ENCODE measurements at places on chromosomes 3 and 15.

DNA sequence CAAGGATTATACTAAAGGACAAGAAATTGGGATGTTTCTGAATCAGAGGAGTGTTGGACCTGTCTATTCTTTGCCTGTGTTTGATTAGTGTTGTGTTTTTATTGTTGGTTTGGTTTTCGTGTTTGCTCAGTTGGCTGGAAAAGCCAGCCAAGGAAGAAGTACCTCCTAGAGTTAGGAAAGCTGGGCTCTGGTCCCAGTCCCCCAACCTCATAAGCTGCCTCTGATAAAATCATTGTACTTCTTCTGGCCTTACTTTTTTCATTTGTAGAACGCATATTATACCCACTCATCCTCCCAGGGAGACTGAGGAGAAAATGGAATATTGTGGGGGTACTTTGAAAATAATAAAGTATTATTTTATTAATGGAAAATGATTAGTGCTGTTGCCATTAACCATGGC is 177.4 kb upstream of the TRIM42 start:
- DNase-seq, result no peak

DNA sequence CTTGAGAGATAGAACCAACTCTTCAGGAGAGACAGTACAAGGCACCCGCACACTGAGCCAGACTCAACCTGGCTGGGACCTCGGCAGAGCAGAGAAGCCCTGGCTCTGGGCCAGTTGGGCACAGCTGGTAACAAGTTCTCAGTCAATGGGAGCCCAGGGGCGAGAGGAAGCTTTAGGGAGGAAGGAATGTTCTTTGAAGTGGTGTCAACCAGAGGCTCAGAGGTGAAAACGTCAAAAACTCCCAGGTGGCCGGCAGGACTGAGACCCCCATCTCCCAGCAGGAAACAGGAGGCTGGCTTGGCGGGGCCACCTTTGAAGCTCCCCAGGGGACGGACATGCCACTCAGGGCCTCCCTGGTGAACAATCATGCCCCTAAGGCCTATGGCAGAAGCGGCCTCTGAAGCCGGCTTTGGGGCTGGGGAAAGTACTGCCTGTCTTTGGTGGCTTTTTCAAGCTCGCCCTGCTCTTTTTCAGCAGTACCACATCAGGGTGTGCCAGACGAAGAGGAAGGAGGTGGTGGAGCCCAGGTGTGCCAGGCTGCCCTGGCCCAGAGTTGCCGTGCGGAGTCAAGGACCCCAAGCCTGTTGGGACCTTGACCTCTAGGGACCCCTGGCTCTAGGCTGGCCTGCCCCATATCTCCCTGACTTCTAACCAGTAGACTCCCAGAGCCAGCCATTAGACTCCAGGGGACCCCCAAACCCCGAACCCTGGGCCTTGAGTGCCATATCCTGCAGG is 16.7 kb upstream of the TBC1D21 start:
- DNase-seq, result no peak

GRCh38 chr15:65553691-65554090 is 23.4 kb downstream of the HACD3 start:
- DNase-seq, result no peak

DNA sequence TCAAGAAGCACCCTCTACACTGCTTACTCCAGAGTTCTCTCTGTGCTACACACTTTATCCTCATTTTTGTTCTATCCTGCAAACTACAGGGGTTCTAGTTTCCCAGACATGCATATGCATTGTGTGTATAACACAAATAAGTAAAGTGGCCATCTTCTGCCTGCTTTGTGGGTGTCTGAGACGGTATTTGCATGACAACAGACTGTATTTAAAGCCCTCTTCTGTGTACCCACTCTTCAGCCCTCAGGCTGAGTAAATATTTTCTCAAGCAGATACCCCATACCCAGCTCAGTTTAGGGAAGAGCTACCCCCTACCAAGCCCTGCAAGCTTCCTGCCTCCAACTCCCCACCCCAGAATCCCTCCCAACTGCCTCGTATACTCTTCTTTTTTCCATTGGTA is 31.7 kb downstream of the SYNPR start:
- no peak for DNase-seq

DNA sequence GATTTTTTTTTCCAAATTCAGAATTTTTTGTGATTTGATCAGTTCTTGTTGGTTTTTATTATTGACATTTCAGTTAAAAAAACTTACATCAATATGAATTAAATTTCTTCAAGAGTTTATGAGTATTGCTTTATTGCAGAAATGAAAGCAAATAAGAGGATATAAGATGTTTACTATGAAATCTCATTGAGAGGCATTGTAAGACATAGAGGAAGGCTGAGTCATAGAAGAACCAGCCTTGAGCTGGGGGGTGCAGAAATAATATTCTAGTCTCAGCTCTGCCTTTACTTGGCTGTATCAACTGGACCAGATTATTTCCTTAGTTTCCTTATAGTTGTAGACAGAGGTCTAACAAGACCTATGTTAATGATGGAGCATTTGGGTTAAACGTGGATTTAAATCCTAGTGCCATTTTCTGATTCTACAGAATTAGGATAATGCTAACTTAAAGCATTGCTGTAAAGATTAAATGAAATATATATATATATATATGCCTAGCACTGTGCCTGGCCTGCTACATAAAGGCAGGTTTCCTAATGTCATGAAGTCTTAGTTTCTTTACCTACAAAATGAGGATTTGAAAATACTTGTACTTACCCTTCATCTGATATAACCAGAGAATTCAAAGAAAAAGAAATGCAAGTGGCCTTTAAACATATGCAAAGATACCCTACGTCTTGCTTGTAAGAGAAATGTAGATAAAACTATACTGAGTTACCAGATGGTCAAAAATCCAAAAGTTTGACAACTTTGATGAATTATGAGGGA is 7.3 kb downstream of the FAM98B start:
- no peak for DNase-seq

DNA sequence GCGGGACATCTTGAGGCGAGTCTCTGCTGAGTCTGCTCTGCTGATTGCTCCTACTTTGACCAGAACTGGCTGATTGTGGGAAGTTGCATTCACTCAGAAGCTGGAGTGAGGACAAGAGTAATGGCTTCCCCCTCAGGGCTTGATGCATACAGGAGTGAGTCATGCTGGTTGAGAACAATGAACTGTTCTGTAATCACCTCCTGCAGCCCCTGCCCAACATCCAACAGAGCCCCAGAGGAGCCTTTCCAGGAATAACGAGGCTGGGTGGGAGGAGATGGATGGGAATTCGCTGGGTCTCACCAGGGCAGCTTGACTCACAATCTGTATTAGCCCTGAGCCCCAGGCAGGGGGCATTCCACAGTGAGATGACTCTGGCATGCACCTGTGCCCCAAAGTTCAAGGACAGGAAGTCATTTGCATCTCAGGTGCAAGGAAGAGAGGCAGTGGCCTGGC is 85.0 kb downstream of the RAB11A start:
- DNase-seq, result no peak

DNA sequence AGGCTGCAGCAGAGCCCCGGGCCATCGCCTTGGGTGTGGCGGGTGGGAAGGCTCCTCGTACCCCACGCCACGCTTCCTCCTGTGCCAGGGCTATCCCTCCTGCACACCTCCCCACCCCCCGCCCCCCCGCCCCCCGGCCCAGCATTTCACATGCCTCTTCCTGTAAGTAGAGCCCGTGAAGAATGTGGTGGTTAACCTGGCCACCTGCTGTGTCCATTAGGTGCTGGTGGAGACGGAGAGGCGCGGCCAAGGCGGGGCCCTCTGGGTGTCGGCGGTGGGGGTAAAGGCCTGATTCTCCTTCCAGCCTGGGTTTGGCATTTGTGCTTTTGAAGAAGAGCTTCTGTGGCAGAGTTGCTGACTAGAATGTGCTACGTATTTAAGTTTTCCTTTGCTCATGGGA is 127.8 kb downstream of the CHDH start:
- no peak for DNase-seq

GRCh38 chr3:98962951-98963350 is 61.5 kb upstream of the DCBLD2 start:
- DNase-seq, result no peak

- DNase-seq, result no peak
Measured at GRCh38 chr3:72181251-72181650, 396.3 kb upstream of the PROK2 start.

DNA sequence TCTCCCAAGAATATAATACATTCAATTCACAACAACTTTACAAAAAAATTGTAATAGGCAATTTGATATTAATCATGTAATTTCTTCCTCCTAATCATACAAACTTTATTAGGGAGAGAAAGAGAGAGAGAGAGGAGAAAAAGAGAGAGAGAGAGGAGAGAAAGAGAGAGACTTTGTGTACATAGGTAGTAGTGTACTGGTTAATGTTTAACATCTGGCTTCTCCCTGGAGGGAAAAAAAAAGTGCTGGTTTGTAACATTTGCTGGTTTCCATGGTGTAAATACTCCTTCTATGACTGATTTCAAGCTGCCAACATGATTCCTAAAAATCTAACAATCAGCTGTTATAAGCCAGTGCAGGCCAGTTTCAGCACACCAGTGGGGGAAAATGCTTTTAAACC is 98.0 kb upstream of the ARHGEF26 start:
- no peak for DNase-seq

DNA sequence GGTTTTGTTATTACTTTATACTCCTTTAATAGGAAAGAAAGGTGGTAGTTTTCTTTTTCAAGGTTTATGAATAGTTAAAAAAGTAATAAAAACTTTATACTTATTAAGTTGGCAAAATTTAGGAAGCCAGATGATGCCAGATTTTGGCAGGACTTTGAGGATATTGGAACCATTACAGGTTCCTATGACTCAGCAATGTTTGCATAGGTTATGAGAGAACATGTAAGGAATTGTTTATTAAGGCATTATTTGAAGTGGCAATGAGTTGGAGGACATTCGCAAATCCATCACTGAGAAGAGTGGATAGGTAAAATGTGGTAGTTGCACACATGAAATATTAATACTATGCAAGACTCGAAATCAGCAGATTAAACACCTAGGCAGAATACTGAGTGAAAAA is 29.9 kb downstream of the CDAN1 start:
- no peak for DNase-seq

DNA sequence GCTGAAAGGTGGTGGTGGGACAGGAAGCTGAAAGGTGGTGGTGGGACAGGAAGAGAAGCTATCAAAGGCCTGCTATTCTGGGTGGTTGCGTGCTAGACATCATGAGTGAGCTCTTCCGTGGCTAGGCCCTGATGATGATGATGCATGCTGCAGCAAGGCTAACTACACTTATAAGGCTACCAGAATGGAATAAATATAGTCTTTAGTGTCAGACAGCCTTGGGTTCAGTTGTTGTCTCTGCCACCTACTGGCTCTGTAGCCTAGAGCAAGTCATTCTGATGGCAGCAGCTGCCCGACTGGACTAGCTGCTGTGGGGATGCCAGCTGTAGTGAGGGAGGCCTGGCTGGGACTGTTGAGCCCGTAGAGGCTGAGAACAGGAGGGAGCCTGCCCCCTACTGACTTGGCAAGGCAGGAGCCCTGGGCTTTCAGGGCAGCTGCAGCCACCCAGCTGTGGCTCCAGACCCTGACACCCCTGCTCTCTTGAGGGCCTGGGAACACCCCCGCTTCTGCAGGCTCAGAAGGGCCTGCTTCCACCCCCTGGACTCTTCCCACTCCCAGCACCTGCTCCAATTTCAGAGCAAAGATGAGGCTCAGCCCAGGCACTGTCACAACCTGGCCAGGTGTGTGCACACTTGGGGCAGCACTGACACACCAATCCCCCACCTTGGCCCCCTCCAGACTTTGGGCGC is 21.4 kb upstream of the ZBED2 start:
- no peak for DNase-seq

DNA sequence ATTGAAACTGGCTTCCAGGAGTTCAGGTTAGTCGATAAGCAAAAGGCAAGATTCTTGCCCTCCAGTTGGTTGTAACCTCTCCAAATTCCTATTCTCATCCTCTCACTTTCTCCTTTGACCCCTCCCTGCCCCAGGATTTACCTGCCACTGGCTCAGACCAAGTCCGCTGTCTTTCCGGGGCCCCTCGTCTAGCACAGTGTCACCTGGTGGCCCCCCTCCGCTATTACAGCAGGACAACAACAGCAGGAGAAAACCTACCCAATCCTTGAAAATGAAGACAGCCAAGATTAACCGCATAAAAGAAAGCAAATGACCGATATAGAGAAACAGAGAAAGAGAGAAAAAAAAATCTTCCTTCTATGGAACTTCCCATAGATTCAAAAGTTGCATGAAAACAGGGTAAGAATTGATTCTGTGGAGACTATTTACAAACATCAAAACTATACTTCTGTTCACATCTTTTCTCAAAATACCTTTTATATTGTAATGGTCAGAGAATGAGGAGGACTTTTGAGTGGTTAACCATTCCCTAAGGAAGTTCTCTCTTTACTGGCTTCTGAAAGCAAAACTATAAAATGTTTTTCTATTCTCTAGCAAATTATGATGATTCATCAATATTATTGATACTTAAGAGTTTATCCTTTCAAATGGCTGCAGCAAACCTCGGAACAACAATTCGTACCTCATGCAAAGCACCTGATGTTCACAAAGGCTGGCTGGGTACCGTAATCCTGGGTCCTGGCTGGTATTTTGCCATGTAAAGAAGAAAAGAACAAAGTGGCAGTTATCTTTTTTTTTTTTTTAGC is 10.0 kb upstream of the ST8SIA2 start:
- no peak for DNase-seq

DNA sequence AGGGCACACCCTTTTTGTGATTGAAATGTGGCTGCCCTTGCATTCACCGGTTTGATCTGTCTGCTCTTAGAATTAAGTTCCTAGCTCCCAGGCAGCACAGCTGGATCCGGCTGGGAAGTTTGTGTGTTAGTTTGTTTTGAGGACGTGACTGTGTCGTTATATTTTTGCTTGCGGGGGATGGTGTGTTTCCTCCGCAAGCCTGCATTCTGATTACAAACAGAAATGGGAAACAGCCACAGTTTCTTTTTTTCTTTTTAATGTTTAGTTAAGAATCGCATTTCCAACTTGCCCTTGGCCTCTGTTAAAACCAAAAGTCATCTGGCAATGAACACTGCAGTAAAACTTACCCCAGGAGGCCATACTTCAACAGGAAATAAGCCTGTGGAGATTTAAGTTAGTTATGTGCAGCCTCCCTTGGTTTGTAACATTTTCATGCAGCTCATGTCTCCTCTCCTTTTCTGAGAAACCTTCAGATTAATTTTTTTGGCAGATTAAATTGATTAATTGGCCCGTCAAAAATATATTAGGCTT is 888 bp downstream of the TMOD3 start:
- no peak for DNase-seq

GRCh38 chr15:60010858-60011257 is 6.7 kb downstream of the FOXB1 start:
- DNase-seq, result no peak

DNA sequence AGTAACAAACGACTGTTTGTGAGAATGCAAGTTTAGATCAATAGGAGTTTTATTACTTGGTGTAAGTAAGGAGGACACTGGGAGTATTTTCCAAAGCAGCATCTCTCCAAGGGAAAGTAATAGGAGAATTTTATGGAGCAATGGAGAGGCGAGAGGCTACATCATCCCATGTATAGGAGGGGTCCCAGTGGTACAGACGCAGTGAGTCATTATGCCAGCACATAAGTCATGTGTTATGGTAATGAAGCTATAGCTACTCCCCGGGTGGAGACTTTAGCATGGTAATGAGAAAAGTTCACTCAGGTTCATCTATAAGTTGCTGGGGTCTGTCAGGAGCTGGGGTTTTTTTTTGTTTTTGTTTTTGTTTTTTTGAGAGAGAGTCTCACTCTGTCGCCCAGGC is 29.5 kb upstream of the ZNF445 start:
- DNase-seq, result no peak

- no peak for DNase-seq
Measured at GRCh38 chr15:31503256-31503655, 176.6 kb downstream of the KLF13 start.

GRCh38 chr3:5219216-5219615 is 31.7 kb downstream of the EDEM1 start:
- DNase-seq, result no peak
